ENCODE measurements at places on chromosomes 12 and 14.

- DNase-seq, result peak; percentile 74
Measured at GRCh38 chr14:21476523-21476924, 235 bp downstream of the RAB2B start.

DNA sequence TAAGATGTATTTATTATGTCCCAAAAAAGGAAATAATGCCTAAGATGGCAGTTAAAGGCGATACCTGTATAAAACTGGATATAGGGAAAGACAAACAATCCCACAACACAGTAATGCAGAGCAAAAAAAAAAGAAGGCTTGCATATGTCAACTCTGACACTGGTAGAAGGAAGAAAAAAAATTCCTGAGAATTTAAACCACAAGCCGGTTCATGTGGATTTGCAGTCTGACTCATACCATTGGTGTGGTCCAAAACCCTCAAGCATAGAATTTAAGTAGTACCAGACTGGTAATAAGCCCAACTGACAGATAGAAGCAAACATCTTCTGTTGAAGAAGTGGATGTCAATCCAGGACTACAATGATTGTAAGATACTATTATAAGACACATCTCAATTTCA, 7.2 kb downstream of the DNAI7 start:
- no peak for DNase-seq

DNA sequence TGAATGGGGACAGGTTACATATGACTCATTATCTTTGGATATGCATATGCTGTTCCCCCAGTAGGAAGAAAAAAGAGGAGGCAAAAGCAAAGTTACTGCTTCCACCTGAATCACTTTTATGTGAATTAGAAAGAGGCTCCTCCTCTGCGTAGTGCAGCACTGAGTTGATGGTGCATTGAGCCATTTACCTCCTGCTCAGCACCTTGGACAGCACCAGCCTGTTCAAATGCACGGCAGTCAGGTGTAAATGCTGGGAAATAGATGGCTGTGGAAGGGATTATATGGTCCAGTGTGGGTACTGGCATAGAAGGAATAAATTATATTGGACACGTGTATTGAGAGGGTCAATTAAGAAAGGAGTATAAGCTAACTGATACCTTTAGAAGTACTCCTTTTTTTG, 541.9 kb upstream of the SEL1L start:
- DNase-seq, result no peak

- DNase-seq, result no peak
Measured at GRCh38 chr12:123602651-123603195, 824 bp downstream of the DDX55 start.

- no peak for DNase-seq
Measured at GRCh38 chr12:131102493-131102931, 148.8 kb downstream of the ADGRD1 start.

GRCh38 chr12:44510510-44510909, 365.6 kb downstream of the NELL2 start:
- DNase-seq, result no peak

DNA sequence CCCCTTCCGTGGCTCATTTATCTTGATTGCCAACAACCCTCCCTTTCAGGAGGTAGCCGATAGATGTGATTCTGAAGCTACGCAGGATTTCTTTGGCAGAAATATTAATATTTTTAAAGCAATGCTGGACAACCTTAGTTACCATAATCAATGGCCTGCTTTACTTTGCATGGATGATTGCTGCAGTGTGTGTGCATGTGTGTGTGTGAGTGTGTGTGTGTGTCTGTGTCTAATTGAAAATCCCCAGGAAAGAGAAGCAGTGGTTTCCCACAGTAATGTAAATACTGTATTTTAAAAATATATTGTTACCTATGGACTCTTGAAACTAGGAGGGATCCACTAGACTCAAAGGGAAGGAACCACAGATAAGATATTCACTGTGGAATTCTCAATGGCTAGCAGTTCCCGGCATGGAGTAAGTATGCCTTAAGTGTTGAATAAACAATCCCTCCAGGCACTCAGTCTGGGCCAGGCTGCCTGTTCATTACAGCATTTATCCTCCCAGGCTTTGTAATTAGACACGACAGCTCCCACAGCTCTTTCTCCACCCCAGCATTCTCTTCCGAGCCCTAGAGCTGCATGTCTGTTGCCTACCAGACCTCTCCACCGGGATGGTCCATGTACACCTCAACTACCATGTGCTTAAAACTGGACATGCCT, 22.5 kb upstream of the C14orf132 start:
- DNase-seq, result no peak

GRCh38 chr12:108653082-108653516, 19.4 kb upstream of the SELPLG start:
- no peak for DNase-seq

GRCh38 chr14:102375119-102375518, 12.4 kb downstream of the TECPR2 start:
- no peak for DNase-seq

GRCh38 chr12:70553391-70553859, 83.8 kb downstream of the PTPRB start:
- no peak for DNase-seq

DNA sequence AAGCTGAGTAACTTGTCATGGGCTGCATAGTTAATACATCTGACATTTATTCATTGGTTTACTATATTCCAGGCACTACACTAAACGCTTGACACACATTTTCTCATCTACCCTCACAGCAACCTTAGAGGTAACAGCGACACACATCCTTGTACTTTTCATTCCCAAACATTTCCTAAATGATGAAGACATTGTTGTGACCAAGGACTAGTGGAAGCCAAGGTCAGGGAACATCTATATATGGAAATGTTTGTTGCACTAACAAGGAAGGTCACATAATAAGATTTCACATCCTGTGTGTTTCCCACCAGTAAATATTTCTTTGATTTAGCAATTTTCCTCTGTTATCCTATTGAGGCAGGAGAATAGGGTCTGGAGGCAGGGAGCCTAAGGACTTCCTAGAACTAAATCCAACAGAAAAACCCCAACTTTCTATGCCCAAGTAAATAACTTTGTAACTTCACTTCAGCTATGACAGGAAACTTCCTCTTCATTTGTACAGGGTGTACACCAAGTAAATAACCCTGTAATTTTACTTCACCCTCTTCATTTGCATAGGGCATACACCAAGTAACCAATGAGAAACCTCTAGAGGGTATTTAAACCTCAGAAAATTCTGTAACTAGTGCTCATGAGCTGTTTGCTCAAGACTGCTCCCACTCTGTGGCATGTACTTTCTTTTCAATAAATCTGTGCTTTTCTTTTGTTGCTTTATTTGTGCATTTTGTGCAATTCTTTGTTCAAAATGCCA, 48.4 kb downstream of the ZNF641 start:
- DNase-seq, result no peak

GRCh38 chr12:53623548-53624385, 2.4 kb downstream of the ATF7 start:
- DNase-seq, result no peak

GRCh38 chr14:61812347-61813095, 50.3 kb downstream of the SNAPC1 start:
- no peak for DNase-seq
